Posterior vena cava (tissue), 2 donors: ENCODE measurements at places on chromosomes 3 and 15. TPM values are rescaled to one million over a fixed set of nuclear protein-coding genes. Genes with fewer than 3 reads are reported as not detected.
A peak's percentile ranks its signal among the peaks of the same experiment; 100 is the strongest.

PRSS50 gene
- not detected for total RNA-seq

- no peak for DNase-seq
These were observed 38.8 kb upstream of the PCSK6 start for GRCh38 chr15:101528108-101528916.

ZIC4 gene
- total RNA-seq = 3.0 TPM

- peak; percentile 82 for DNase-seq
These were observed 427 bp downstream of the MBD4 start for GRCh38 chr3:129439226-129439816.

GOLGA8S gene
- 0.60 TPM for total RNA-seq

GRCh38 chr3:14548321-14548729, 8.2 kb upstream of the GRIP2 start:
- DNase-seq = no peak

DNA sequence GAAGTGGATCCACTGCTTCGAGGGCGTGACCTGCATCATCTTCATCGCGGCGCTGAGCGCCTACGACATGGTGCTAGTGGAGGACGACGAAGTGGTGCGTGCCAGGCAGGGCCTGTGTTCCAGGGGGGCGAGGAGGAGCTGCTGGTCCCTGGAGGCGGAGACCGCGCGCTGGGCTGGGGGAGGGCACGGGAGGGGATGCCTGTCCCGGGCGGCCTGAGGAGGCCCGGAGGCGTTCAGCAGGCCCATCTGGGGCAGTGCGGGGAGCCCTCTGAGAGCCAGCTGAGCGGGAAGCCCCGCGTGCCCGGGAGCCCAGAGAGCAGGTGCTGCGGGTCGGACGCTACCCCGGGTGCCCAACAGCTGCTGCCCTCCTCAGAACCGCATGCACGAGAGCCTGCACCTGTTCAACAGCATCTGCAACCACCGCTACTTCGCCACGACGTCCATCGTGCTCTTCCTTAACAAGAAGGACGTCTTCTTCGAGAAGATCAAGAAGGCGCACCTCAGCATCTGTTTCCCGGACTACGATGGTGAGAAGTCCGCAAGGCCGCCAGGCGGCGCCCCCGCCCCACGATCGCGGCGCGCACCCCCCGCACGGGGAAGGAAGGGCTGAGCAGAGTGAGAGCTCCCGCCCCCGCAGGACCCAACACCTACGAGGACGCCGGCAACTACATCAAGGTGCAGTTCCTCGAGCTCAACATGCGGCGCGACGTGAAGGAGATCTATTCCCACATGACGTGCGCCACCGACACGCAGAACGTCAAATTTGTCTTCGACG, 2.9 kb downstream of the GNAT1 start:
- DNase-seq = peak; percentile 87

ZNF774 gene
- 4.0 TPM for total RNA-seq

DNA sequence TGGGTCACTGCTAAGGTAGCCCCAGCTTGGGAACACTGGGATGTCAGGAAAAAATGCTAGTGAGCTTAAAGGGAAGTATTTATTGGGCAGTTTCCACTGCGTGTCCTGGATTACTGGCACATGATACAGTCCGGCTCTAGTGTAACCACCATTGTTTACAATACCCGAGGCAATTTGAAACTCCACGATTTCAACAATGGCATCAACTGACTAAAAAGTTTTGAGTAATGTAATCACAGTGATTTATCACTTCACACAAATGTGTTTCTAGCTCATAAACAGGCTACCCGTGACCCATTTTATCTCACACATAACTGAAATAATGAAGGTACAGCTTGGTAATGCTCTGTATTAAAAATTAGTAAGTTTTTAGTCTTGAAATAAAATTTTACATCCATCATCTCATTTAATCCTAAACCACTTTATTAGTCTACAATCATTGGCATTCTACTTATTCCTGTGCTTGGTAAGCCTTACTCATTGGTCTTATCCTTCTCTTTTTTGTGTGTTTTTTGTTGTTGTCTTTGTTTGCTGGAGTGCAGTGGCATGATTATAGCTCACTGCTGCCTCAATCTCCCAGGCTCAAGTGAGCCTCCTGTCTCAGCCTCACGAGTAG, 7.6 kb downstream of the ZMAT3 start:
- no peak for DNase-seq

ASB14 gene
- not detected for total RNA-seq

- peak; percentile 62 for DNase-seq
These were observed 8.8 kb downstream of the SLC51A start for GRCh38 chr3:196225086-196225485.

DNA sequence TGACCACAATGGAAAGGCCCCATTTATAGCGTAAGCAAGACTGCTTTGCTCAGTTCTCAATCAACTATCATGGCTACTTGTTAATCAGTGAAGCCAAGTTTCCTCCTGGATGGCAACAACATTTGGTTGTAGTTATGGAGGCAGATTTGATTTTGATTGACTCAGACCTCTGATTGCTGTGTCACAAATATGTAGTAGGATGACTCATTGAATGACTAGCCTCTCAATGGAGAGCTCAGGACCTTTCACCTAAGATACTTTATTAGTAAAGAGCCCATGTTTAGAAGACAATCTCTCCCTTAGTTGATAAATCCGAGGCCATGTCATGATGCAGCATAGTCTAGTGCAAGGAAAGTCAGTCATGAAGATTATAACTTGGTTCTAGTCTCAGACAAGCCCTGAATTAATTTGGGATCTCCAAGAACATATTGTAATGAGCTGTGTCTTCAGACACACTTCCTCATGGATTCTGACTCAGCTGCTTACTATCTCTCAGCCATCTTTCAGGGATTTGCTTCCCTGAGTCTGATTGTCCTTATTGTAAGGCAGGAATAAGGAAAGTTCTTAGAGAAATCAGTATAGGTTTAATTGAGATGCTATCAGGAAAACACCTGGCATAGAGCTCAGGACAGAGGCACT, 397.4 kb upstream of the TMCO5A start:
- no peak for DNase-seq

USP50 gene
- total RNA-seq = 1.1 TPM

GRCh38 chr15:59516655-59517461, 78.9 kb downstream of the FAM81A start:
- DNase-seq = no peak

TTLL13 gene
- total RNA-seq = not detected

GRCh38 chr3:19074257-19074900, 73.9 kb upstream of the KCNH8 start:
- no peak for DNase-seq

- no peak for DNase-seq
These were observed 81.8 kb upstream of the GRM7 start for GRCh38 chr3:6779140-6779539.

- no peak for DNase-seq
These were observed 26.0 kb downstream of the GLDN start for GRCh38 chr15:51367322-51367976.

DNA sequence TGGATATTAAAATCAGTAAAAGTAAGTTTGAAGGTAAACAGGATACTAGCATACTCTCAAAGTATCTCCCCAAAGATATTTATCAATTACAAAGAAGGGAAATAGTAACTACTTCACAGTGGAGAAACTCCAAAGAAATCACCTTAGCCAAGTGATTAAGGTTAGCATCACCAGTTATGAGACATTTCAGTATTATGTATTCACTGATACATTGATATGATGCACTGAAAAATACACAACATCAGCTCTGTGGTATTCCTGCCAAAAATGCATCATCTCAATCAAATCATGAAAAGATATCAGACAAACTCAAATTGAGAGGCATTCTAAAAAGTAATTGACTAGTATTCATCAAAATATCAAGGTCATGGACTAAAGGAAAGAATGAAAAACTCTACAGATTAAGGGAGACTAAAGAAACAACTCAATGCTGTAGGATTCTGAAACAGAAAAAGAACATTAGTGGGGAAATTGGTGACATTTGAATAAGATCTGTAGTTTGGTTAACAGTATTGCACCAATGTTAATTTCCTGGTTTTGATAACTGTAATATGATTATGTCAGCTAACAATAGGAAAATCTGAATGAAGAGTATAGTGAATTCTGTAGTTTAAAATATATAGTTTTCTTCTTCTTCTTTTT, 215.4 kb downstream of the UACA start:
- no peak for DNase-seq

COL7A1 gene
- 4.2 TPM for total RNA-seq

GRCh38 chr3:173865900-173866498, 468.5 kb downstream of the NLGN1 start:
- DNase-seq = no peak

SLC24A5 gene
- not detected for total RNA-seq

C2CD4A gene
- total RNA-seq = not detected

DNA sequence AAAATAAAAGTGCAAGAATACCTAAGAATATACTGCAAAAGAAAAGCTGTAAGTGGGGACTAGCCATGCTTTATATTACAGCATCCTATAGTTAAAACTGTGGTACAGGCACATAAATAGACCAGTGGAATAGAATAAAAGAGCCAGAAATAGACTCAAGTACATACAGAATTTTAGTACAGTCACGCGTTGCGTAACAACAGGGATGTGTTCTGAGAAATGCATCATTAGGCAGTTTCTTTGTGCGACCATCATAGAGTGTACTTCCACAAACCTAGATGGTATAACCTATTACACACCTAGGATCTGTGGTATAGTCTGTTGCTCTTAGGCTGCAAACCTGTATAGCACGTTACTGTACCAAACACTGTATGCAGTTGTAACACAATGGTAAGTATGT, 61.8 kb downstream of the PCCB start:
- DNase-seq = no peak

LYZL4 gene
- total RNA-seq = not detected

- peak; percentile 1 for DNase-seq
These were observed 58.5 kb upstream of the PLXNA1 start for GRCh38 chr3:126924458-126924857.

TNFAIP8L3 gene
- 151 TPM for total RNA-seq

AADACL2 gene
- total RNA-seq = 0.10 TPM

CTXN2 gene
- not detected for total RNA-seq

TCF12 gene
- total RNA-seq = 102 TPM

DNA sequence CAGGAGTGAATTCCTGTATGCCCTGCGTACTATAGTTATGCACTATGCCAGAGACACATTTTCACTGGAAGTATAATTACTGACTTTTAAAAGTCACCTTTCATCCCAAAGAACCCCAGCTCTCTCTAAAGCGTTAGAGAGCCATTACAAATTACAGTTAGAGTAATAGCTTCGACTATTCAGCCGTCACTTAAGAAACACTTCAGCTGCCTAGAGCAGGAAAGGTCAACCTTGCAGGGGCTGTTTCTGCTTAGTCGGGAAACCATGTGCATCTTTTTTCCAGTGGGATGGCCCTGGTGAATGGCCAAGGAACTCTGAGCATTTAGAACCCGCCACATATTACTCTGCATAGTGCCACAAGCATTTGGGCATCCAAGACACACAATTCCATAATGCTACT, 235.9 kb downstream of the ARRDC4 start:
- DNase-seq = no peak
